ENCODE measurements at places on chromosomes 4 and X.

DNA sequence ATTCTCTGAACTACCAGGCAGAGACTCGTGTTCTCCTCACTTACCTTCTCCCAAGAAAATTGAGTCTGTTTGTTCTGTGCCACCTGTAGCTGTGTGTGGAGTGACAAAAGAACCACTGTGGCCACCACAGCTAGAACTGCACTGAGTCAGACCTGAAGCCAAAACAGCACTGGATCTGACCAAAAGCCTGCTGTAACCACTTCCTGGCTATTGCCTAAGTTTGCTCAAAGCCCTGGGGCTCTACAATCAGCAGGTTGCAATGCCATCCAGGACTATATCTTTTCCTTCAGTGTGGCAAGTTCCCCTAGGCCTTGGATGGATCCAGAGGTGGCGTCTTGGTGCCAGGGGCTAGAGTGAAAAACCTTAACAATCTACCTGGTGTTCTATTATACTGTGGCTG, 449.1 kb downstream of the FAM133A start:
- no peak for DNase-seq

- no peak for DNase-seq
Measured at GRCh38 chrX:41001327-41001726, 83.9 kb upstream of the USP9X start.

DNA sequence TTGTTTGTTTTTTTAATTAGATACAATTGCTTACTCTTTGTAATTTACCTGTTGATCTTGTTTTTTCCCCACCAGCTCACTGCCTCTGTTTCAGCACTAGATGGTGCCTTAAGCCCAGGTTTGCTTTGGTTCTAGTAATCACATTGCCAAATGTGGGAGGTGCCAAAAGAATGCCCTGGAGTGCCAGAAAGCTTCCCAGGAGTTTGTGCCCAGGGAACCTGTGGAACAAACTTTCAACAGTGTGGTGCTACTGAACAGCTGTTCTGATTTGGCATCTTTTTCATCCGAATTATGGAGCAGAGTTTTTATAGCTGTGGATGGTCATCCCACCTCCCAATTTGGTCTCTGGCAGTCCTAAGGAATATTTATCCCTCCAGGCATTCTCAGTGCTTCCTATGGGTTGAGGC, 1000.7 kb downstream of the STIM2 start:
- no peak for DNase-seq

GRCh38 chr4:121148000-121148399, 16.1 kb downstream of the TNIP3 start:
- DNase-seq: no peak

DNA sequence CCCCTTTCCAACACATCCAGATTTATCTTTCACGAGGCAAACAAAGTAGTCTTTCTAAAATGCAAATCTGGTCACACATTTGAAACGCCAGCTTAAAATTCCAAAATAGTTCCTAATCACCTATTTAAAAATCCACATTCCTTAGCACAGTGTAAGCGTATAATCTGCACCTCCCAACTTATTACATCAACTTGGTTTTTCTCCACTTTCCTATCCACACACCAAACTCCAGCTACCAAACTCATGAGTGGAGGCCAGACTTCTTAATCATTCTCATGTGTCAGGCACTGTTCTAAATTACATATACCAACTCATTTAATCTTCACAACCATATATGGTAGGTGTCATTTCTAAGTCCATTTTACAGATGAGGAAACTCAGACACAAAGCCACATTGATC, 33.8 kb downstream of the ENOX2 start:
- no peak for DNase-seq

DNA sequence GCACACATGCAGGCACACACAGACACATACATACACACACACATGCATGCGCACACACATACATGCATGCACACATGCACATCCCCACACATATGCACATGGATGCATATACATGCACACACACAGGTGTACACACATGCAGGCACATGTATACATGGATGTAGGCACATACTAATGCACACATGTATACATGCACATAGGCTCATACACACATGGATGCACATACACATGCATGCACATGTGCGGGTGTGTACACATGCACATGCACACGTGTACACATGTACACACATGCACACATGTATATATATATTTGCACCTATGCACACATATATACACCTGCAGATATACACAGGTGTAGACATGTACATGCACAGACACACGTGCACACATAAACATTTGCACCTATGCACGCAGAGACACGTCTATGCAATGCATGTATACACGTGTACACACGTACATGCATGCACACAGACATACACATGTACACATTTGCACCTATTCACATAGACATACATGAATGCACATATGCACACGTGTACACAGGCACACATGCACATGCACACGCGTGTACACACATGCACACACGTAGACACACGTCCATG, 4.0 kb downstream of the PLCXD1 start:
- no peak for DNase-seq

DNA sequence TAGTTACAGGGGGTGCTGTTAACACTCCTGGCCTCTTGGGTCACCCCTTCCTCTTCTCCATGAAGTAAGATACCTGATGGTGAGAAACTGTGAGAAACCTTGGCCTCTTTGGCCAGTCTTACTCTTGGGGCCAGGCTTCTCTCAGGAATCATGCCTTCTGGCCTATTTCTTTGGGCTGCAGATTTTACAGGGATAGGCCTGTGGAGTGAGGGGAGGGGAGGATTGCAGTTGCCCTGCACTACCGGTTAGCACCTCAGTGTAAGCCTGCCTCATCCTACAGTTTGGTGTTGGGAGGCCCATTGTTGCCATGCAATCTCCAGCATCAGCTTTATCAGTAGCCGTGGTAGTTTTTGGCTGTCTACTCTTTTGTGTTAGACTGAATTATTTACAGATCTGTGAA, 7.6 kb upstream of the PGRMC2 start:
- DNase-seq: no peak

GRCh38 chrX:11053351-11053750, 57.8 kb upstream of the HCCS start:
- no peak for DNase-seq

- no peak for DNase-seq
Measured at GRCh38 chr4:1354136-1354982, 7.4 kb downstream of the UVSSA start.

DNA sequence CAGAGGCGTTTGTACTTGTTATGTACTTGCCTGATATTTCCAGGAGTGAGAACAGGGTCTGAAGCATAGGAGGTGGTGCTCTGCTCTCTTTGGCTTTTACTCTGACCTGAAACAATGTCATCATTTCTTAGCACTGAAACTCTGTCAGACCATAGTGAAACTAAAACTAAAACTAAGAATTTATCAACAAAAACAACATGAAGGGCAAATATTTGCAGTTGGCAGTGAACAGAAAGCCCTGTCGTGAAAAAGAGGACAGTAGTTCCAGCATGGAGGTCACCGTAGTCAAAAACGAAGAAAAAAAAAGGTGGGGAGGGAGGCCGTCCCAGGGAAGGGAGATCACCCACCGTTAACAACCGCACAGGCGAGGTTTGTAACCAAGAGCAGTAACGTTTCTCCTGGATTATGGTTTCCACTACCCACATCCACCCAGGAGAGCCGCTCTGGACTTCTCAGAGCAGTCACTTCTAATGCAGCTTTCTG, 97.5 kb downstream of the ANK2 start:
- no peak for DNase-seq

DNA sequence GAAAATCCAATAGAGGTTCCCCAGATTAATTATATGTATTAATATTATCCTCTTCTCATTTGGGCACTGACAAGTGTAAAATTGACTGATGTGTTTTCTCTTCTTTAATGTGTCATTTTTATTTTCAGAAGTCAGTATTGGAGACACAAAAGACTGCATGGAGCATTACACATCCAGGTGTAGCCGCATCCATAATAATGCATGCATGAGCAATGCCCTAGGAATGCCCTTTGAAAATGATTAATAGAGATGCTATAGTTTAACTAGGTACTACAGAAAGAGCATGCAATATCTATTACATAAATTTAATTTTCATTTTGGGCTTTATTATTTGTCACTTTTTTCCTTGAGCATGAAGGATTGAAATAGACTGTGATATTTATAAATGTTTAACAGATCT, 509.9 kb downstream of the SPOCK3 start:
- no peak for DNase-seq

DNA sequence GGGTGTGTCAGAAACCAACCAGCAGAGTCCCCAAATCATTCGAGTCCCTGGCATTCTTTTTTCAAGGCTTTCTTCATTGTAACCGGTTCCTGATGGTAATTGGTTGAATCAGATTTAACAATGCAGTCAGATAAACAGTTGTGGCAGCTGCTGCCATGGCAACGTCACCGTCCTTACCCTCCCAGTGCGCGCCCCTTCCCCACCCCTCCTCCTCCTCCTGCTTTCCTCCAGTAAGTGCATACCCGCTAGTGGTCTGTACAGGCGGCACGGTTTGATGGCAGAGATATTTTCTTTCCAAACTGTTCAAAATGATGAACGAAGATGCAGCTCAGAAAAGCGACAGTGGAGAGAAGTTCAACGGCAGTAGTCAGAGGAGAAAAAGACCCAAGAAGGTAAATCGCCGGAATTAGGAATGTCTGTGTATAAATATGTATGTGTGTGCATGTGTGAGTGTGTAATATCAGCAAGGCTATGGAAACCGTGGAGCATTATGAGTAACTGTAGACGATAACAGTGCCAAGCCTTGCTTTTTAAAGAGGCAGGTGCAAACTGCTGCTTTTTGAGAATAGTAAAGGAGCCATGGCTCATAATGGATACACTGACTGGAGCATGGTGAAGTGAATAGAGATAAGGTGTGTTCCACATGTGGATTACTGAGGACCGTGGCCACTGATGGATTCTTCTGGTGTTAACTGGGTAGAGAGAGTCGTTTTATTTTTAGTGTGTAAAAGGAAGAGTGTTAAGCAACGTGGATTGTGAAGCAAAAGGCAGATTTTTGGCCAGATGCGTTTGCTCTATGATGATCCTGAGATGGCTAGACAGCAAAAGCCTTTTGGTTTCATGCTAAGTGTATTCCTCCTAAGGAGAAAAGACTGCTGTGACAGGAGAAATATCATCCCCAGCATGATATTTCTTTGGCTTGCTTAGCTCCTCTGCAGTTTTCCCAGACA, at the start of gene ANK2:
ANK2 (plus strand) TSS at position 233 of the 950 bp plus-strand sequence; CDS start at position 309, 76 bp downstream.
- DNase-seq: no peak

GRCh38 chr4:182748949-182749348, 168.2 kb downstream of the DCTD start:
- DNase-seq: no peak

GRCh38 chr4:132642016-132642817, 506.9 kb upstream of the PCDH10 start:
- DNase-seq: no peak

- DNase-seq: no peak
Measured at GRCh38 chr4:105170711-105171110, 24.0 kb downstream of the TET2 start.

- DNase-seq: no peak
Measured at GRCh38 chr4:171101845-171102244, 711.4 kb upstream of the GALNTL6 start.

DNA sequence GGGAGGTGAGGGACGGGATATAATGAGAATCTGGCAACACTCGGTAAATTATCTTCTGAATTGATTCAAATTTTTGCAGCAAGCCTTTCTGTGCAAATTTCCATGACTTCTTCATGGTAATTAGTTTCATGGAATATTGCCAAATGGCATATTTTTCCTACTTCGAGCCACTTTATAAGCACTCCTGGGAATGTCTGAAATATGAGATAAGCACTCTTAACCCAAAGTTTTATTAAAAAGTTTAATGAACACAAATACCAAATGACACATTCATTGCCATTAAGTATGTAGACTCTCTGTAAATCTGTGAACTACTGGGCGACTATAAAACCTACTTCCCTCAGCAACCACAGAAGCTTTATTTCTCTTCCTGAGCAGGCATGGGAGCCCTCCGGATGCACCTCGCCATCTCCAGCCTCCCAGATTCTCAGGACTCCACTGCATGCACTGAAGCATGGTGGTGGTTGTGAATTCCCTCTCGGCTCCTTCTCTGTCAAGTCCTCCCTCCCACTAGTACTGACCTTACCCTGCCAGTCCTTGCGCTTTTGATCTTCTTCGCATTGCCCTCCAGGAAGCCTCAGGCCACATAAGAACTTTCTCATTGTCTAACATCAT, 154.4 kb upstream of the RPL34 start:
- no peak for DNase-seq

DNA sequence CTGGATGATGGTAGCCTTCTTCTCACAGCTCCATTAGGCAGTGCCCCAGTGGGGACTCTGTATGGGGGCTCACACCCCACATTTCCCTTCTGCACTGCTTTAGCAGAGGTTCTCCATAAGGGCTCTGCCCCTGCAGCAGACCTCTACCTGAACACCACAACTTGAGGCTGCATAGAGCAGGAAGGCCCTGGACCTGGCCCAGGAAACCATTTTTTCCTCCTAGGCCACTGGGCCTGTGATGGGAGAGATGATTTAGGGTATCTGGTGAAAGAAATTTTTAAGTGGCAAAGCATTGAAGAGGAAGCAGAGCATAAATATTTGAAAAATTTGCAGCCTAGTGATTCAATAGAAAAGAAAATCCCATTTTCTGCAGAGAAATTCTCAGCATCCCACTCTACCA, 17.3 kb downstream of the F8A3 start:
- no peak for DNase-seq

DNA sequence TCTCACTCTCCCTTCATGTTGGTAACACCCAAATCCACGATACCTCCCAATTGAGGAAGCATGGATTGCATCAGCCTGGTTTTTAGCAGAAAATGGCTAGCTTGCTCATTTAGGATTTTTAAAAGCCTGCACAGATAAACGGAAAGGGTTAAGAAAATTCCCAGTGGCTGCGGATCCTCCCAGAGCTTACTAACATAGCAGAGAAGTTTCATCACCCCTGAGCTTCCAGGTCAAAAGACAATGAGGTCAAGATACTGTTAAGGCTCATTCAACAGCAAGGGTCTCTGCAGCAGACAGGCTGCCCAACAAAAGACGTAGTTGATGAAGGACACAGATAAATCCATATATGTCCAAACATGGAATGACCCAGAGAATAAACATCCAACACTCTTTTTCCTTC, 220.2 kb downstream of the ASMT start:
- DNase-seq: no peak

DNA sequence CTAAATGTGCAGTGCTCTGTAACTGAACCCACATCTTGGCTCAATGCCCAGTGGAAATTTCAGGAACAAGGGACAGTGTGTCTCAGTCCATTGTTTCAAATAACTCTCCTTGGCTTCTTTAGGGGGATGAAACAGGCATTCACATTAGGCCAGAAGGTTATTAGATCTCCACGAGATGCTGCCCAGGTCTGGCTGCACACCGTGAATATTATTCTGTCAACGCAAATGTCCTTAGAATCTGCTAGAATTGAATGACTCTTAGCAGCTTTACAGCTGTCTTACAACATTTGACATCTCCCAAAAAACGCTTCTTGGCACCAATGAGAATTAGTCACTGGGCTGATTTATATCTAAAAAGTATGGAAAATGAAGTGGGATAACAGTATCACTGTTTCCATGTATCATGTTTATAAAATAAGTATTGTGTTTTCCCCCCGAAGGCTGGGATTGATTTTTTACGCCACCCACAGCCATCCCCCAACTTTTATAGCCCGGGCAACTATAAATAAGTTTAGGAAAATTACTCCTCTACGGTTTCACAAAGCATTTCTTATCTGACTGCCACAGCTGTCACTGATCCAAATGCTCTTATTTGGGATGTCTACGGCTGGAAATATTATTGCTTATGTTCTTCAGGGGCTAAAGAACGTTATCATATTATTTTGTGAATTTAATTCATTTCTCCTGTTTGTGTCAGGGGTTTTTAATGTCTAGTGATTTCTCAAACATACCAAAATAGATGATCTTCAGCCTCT, 559.7 kb upstream of the FAT1 start:
- DNase-seq: peak; percentile 16

GRCh38 chr4:153645183-153645582, 38.9 kb upstream of the TLR2 start:
- DNase-seq: no peak
